ENCODE measurements at places on chromosomes 1 and 21.

- no peak for DNase-seq
Observed at GRCh38 chr1:179090923-179091322, 9.1 kb downstream of the TOR3A start.

DNA sequence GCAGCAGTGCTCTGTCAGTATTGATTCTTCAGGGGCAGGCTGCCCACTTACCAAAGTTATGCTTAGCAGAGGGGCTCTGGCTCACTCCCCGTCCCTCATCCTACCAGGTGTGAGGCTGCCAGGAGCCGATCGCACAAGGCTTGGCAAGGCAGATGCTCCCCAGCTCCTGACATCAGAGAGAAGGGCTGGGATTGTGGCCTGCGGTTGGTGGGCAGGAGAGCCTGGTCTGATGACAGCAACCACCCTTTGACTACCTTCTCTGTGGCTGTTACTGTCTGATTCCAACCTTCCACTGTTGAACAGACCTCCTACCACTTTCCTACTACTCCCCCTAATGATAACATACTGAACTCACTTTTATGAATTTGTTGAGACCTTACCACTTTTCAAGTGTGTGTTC, 23.7 kb upstream of the WDR26 start:
- no peak for DNase-seq

- no peak for DNase-seq
Observed at GRCh38 chr1:201088395-201088794, 23.8 kb downstream of the CACNA1S start.

GRCh38 chr21:36211660-36212512, 55.3 kb downstream of the DOP1B start:
- no peak for DNase-seq

DNA sequence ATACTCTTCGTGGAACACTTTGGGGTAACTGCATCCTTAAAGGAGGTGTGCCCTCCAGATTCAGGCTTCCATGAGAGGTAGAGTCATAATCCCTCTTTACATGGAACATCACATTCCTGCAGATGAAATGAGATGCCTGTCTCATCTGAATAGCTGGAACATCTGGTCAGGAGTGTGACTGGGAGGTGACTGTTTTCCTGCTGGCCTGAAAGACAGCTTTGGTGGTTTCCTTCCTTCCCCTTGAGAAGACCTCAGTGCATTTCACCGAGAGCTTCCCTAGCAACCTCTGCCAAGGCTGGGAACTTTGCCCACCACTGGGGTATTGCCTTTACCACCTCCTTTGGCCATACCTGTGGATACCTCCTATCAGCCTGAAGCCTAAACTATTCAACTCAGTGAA, 46.7 kb upstream of the GUCA2A start:
- no peak for DNase-seq
